NCI-H1092 (cell line): ENCODE measurements at places on chromosomes 6 and 20.

- DNase-seq = no peak
Measured at GRCh38 chr20:62395311-62396242, 8.7 kb downstream of the RPS21 start.

DNA sequence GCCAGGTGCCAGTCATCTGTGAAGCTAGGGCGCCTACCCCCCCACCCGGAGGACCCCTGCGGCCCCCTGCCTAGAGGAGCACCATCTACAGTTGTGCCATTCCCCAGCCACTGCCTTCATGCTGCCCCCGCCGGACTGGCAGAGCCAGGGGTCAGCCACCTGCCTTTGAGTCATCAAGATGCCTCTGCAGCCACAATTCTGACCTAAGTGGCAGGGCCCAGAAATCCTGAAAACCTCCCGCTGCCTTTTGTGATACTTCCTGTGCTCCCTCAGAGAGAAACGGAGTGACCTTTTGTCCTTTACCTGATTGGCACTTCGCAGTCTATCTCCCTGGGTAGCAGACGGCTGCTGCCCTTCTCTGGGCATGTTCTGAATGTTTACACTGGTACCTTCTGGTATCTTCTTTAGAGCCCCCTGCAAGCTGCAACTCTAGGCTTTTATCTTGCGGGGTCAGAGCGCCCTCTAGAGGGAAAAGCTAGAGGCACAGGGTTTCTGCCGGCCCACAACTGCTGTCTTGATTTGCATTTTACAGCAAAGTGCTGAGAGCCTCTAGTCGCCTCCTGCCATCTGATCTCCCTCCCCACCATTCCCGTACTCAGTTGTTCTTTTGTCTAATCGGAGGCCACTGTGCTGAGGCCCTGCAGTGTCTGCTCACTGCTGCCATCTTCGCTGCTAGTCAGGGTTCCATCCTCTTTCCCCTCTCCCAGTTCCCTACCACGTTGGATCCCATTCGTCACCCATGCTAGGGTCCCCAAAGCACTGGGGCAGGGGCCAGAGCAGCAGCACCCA, 26.9 kb downstream of the SPATA2 start:
- peak; percentile 30 for DNase-seq

DNA sequence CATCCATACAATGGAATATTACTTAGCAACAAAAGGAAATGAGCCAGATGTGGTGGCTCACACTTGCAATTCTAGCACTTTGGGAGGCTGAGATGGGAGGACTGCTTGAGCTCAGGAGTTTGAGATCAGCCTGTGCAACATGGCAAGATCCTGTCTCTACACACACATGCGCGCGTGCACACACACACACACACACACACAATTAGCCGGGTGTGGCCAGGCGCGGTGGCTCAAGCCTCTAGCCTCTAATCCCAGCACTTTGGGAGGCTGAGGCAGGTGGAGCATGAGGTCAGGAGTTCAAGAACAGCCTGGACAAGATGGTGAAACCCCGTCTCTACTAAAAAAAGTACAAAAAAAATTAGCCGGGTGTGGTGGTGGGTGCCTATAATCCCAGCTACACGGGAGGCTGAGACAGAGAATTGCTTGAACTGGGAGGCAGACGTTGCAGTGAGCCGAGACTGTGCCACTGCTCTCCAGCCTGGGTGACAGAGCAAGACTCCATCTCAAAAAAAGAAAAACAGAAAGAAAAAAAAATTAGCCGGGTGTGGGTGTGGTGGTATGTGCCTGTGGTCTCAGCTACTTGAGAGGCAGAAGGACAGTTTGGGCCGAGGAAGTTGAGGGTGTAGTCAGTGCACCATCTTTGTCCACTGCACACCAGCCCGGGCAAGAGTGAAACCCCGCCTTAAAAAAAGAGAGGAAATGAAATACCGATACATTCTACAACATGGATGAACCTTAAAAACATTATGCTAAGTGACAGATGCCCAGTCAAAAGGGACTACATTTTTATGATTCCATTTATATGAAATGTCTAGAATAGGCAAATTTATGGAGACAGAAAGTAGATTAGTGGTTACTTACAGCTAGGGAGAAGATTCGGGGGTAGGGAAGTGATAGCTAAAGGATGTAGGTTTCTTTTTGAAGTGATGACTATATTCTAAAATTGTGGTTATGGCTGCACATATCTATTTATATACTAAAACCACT, 52.5 kb downstream of the RBL1 start:
- no peak for DNase-seq

DNA sequence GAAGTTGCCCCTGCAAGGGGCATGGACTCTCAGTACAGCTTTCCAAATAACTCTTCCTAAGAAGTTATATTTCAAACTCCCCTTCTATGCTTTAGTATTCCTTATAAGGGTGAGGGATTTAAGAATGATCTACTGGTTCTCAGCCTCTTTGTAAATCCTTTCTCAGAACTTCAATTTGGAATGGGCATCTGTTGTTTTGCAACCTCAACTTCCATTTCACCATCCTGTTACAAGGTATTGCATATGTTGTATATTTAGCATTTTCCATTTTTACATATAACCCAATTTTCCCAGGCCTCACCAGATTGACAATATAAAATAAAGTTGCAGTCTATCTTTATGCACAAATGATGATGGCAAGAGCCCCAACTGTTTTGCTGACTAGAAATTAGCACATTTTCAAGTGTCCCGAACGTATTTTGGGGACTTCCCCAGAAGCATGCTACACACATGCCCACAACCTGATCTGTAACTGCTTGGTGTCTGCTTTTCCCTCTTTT, 154.9 kb upstream of the CARMIL1 start:
- no peak for DNase-seq

- no peak for DNase-seq
Measured at GRCh38 chr6:45611491-45611890, 233.8 kb upstream of the SUPT3H start.
